ENCODE measurements at places on chromosomes 5 and 9. TPM values are rescaled to one million over a fixed set of nuclear protein-coding genes. Genes with fewer than 3 reads are reported as not detected.

The TMC1 gene
- 0.36 TPM for total RNA-seq

The LRRC14B gene
- total RNA-seq = not detected

The EFNA5 gene
- 2.1 TPM for total RNA-seq

The OR13F1 gene
- total RNA-seq = not detected

The PCDHGA12 gene
- total RNA-seq = 39.7 TPM

The BNC2 gene
- total RNA-seq = 53.3 TPM

The ENDOG gene
- 14.3 TPM for total RNA-seq

The DCTN3 gene
- total RNA-seq = 36.9 TPM

The MARCHF3 gene
- total RNA-seq = 16.9 TPM

The IFNK gene
- total RNA-seq = not detected

The ZNF366 gene
- not detected for total RNA-seq

The LCN9 gene
- not detected for total RNA-seq

The CDX1 gene
- total RNA-seq = 0.65 TPM

The SH3PXD2B gene
- 46.7 TPM for total RNA-seq

The CXCL14 gene
- total RNA-seq = 0.18 TPM

The MZB1 gene
- total RNA-seq = 0.18 TPM

The PAPPA gene
- total RNA-seq = 80.5 TPM

The TMEM174 gene
- total RNA-seq = not detected
